KG1 (cell line): ENCODE measurements at places on chromosomes 3 and 15.
A peak's percentile ranks its signal among the peaks of the same experiment; 100 is the strongest.

DNA sequence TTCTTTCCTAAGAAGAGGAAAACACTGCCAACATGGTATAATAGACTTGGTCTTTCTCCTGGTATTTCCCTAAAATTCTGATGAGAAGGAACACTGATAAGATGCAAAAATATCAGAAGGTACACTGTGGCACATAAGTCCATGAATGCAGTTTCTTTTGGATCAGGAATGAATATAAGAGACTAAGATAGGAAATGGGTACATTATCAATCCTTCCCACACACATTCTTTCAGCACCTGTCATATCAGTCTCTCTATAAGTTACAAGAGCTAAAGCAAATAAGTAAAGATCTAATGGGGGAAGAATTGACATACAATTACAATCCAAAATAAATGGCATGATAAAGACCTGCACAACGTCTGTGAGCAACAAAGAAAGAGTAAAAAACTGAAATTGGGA lies 1101.0 kb downstream of the ROBO2 start:
- DNase-seq, result no peak

GRCh38 chr15:69303337-69304181 lies 4.8 kb downstream of the PAQR5 start:
- DNase-seq, result no peak

GRCh38 chr3:161567577-161568361 lies 71.2 kb downstream of the OTOL1 start:
- DNase-seq, result no peak

GRCh38 chr3:70137366-70137765 lies 137.8 kb downstream of the SAMMSON start:
- DNase-seq, result no peak

GRCh38 chr3:13509059-13509815 lies 29.1 kb downstream of the HDAC11 start:
- DNase-seq, result no peak

GRCh38 chr3:76969996-76970615 lies 69.8 kb upstream of the ROBO2 start:
- DNase-seq, result no peak

- no peak for DNase-seq
Observed at GRCh38 chr3:58392181-58392580, 41.5 kb downstream of the PDHB start.

DNA sequence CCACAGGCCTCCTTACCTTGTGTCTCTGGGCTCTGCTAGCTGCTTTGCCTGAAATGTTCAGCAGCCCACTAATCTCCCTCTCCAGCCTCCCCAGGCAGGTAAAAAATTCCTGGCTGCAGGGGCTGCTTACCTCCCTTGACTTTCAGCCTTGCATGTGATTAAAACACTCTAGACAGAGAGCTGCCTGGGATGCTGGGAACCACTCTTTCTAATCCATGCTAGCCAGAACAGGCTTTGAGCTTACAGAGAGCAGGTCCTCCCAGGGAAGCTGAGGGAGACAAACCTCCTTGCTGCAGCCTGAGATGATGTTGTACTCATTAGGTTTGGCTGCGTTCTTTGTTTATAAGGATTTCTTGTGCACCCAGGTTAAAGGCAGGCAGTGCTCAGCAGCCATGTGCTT lies 33.7 kb upstream of the LIPC start:
- DNase-seq, result no peak

- DNase-seq, result no peak
Observed at GRCh38 chr3:149247929-149248691, 26.5 kb upstream of the CP start.

GRCh38 chr3:62699728-62700127 lies 175.5 kb downstream of the CADPS start:
- DNase-seq, result no peak

- no peak for DNase-seq
Observed at GRCh38 chr15:97984157-97984556, 23.7 kb downstream of the ARRDC4 start.

GRCh38 chr3:50481992-50482391 lies 21.4 kb downstream of the CACNA2D2 start:
- DNase-seq, result no peak

GRCh38 chr15:46383978-46384377 lies 749.1 kb downstream of the SQOR start:
- no peak for DNase-seq

DNA sequence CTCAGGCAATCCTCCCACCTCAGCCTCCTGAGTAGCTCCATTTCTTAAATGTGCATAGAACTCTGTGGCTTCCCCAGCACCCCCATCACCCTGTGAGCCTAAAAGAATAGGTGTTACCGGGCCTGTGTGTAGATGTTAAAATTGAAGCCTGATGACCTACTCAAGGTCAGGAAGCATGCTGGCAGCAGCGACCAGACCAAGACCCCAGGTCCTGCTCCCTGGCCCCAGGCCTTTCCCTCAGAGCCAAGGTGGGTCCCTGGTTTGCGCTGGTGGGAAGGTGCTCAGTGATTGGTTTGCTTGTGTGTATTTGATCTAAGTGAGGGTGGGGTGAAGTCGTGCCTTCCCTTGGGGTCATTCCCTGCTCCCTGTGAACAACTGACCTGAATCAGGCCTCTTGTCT lies 18.4 kb upstream of the CRABP1 start:
- DNase-seq, result no peak

DNA sequence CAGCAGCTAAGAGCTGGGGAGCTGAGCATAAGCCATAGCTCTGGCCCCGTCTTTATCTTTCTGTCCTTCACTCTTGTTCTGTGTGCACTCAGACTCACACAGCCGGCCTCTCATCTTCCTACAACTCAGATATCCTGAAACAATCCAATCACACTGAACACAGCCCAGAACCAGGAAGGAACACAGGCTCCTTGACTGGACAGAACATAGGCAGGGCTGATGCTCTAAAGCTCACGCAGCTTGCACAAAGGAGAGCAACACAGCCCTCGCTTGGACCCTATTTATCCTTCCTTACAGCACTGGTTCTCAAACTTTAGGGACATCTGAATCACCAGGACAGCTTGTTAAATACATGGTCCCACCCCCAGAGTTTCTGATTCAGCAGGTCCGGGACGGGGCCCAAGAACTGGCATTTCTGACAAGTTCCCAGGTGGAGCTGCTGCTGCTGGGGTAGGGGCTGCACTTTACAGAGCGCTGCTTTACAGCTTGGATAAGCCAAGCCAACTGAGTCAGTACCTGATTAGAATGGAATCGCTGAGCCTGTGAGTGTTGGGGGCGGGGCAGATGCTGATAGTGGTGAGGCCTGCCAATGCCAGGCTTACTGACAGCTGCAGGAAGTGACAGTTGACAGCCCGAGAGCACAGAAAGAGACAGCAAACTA lies 65.1 kb downstream of the MRPL46 start:
- DNase-seq, result no peak

GRCh38 chr3:118641608-118642007 lies 393.0 kb downstream of the IGSF11 start:
- DNase-seq, result no peak

GRCh38 chr3:57733790-57734189 lies 22.3 kb upstream of the SLMAP start:
- no peak for DNase-seq

DNA sequence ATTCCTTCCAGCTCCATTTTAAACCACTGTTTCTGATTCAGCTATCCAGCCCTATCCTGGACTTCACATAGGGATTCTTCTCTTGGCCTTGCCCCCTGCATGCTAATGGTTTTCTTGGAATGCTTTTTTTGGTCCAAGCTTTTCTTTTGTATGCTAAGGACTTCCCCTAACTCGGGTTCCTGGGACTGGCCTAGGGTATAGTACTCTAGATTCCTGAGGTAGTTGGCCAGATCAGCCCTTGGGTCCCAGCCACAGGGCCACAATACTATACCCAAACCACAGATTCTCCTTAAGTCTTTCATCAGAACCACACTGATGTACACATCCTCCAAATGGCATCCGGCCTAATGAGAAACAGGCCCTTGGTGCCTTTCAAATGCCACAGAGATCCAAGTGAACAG lies 2.8 kb downstream of the FYCO1 start:
- no peak for DNase-seq

GRCh38 chr3:178802993-178803693 lies 266.9 kb downstream of the KCNMB2 start:
- no peak for DNase-seq

DNA sequence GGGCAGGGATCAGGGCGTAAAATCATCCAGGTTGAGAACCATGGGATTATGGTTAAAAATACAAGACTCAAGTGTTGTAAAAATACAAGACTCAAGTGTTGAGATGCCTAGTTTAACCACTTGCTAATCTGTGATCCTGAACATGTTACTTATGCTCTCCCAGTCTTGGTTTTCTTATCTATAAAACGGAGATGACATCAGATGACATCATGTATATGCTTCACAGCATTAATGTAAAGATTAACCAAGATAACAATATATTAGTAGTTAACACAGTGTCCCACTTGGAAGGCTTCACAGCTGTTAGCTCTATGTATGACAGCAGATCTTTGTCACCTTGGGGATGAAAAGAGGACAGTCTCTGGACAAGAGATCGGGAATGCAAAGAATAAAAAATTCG lies 96.2 kb downstream of the PRICKLE2 start:
- DNase-seq, result no peak

GRCh38 chr3:15998911-15999310 lies 175.6 kb upstream of the GALNT15 start:
- DNase-seq, result no peak

DNA sequence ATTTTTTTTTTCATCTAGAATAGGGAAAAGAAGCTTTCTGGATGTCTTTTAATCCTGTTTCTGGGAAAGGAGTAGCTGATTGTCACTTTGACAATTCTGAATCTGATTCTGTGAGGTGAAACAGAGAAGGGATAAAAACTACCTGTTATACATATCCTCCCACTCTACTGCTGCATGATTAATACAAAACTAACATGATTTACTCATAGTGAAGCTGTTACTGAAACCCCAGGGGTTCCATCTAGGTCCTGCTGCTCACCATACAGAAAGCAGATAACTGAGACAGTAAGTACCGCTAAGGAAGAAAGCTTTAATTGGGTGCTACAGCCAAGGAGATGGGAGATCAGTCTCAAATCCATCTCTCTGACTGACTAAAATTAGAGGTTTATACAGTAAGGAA lies 610.9 kb upstream of the ALCAM start:
- DNase-seq, result no peak

DNA sequence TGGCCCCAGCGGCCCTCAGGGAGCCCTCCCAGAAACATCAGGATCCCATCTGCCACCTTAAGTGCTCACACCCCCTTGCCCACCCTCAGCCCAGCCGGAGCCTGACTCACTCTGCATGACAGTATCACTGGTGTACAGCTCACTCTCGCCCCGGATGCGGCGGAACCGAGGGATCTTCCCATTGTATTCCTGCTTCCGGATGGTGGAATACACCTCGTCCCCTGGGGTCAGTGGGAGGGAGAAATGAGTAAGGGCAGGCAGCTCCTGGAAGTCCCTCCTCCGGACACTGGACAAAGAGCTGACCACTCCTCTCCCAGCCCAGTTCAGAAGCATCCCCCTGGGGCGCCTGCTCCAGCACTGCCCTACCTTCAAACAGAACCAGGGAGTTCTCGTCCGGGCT lies 16.5 kb downstream of the SEMA7A start:
- DNase-seq, result no peak

DNA sequence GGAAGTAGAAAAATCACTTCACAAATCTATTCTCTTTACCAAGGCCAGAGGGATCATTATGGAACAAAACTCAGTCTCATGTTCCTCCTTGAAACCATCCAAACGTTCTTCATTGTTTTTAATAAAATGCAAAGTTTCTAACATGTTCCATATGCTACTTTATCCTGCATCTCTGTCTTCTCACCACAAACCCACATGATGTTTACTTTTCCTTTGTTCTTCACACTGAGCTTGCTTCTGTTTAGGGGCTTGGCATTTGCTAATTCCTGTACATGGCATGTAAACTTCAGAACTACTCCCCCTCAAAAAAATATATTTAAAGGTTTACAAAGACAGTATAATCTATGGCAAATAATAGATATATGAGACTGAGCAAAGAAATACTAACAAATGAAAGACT lies 651.4 kb downstream of the OTOL1 start:
- DNase-seq, result no peak

- DNase-seq, result no peak
Observed at GRCh38 chr3:114221165-114221880, 16.1 kb downstream of the ZNF80 start.

GRCh38 chr15:38481761-38482160 lies 27.8 kb downstream of the FAM98B start:
- DNase-seq, result no peak

GRCh38 chr3:152268555-152269055 lies at the start of gene MBNL1:
Gene MBNL1, plus strand, starts transcription at chr3:152268929. Its CDS starts 31,265 bp downstream, at chr3:152300194.
- DNase-seq, result peak; percentile 92

DNA sequence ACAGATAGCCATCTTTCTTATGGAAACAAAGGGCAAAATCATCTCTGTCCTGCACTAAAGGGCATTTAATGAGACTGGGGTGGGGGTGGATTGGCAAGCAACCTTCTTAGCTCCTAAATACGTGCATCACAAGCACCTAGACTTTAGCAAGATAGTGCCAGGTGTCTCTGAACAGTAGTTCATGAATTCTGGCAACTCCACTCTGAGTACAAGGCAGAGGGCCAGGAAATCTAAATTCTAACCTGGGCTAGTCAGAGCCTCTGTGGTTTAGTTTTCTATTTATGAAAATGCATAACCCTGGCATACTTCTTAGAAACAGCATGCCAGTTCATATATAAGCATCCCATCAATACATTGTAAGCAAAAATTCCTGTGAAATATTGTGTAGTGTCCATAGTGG lies 788.5 kb downstream of the MCTP2 start:
- DNase-seq, result no peak

GRCh38 chr3:11616551-11616950 lies 27.2 kb downstream of the VGLL4 start:
- no peak for DNase-seq

DNA sequence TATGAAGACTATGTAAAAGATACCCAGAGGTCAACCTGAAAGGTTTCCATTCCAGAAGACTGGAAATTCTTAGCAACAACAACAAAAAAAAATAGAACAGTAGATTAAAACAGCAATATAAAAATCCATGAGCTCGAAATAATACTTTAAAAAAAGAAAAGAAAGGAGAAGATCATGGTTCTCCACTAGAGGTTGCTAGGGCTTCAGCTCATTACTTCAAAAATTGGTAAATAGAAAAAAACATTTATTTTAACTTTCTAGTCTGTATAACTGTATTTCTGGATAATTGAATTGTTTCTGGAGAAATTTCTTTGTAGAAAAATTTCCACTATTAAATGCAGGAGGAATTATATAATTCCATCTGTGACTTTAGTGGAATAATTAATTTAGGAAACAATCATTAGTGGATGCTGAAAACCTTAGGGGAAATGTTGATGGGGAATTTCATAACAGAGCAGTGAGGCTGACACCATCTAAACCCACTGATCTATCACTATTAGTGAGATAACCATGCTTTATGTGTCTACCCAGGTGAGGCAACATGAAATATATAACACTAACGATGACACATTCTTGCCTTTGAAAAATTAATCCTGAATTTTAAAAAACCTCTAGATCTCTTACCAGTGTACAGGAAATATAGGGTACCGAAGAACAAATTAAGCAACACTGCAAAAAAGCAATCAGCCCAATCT lies 62.5 kb upstream of the SNRK start:
- peak; percentile 9 for DNase-seq

- DNase-seq, result no peak
Observed at GRCh38 chr15:78345396-78346125, 5.4 kb downstream of the CRABP1 start.
